ENCODE measurements at places on chromosomes 6 and 20.

DNA sequence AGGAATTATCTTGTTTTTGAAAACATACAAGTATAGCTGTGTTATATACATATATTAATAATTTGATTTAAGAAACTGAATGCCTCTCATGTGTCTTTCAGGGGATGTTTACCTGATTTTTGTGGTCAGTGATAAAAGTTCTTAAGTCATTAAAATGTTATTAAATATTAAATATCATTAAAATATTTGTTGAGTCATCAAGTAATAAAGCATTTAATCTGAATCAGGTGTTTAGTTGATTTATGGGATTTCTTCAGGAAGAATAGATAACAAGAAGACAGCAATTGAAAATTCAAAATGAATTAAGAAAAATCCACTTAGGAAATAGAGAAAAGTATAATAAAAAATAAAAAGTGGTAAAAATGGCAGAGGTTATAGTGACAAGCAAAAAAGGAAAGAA, 361.9 kb upstream of the EYS start:
- DNase-seq, result no peak

DNA sequence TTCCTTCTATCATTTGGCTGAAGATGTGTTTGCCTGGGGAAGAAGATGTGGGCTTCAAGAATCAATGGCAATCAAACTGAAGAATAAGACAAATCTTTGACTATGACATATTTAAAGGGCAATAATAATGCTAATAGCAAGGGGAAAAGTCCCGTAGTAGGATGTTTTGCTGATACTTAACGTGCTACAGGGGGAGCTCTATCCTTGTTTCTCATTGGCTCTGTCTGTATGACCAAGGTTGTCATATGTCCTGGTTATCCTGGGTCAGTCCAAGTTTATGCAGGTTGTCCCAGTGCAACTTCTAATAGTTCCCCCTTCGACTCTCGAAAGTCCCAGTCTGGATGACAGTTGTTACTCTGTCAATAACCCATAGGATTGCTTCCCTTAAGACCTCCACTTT, 321.3 kb downstream of the DHX35 start:
- no peak for DNase-seq

DNA sequence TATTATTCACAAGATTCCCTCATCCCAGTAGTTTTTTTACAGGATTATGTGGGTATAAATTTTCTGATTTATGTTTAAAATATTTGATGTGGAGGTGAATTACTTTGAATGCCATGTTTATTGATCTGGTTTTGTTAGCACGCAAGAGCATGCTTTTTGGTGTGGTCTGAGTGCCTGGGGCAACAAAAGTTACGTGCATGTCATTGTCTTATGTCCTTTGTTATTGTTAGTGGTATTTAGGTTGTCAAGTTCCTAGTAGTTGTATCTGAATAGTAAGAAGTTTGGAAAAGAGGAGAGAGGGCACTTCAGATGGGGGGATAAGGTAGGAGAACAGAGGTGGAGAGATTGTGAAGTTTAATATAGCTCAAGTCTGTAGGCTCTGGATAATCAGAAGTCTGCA, 95.0 kb downstream of the ATRN start:
- DNase-seq, result no peak

GRCh38 chr20:14568701-14569100, 231.3 kb upstream of the FLRT3 start:
- DNase-seq, result no peak

GRCh38 chr6:99613409-99613704, 6.7 kb downstream of the PRDM13 start:
- no peak for DNase-seq

DNA sequence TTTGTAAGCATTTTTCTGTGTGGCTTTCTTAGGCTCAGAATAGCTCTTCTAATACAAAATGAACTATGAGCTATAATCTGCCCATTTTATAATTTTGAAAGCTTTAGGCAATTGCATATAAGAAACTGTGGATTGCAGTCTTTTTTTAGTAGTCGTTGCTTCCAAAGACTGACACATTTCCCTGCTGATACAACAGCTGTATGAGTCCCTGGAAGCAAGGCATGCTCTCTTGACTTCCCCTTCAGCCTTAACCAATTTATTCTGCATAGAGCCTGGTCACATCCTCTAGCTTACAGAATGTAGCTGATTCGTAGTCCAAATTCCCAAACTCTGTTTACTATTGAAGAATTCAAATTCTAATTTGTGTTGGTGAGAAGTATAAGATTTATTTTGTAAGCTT, 155.3 kb upstream of the EYA4 start:
- DNase-seq, result no peak

DNA sequence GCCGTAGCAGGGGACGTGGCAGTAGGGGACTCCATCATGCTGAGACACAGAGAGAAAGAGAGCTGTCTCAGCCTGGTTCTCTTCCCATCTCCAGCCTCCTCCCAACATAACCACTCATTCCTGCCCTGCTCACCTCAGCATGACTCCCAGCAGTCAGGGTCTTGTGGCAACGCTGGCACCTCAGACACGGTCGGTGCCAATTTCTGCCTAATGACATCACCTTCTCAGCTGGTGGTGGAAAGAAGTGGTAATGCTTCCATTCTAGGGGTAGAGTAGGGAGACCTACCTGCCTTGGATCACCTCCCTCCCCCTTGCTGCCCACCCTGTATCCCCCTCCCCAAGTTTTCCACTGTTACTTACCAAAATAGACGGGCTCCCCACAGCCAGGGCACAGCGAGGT, 2.5 kb downstream of the CRIP3 start:
- no peak for DNase-seq

- DNase-seq, result no peak
Measured at GRCh38 chr6:163944897-163945296, 530.4 kb downstream of the QKI start.

DNA sequence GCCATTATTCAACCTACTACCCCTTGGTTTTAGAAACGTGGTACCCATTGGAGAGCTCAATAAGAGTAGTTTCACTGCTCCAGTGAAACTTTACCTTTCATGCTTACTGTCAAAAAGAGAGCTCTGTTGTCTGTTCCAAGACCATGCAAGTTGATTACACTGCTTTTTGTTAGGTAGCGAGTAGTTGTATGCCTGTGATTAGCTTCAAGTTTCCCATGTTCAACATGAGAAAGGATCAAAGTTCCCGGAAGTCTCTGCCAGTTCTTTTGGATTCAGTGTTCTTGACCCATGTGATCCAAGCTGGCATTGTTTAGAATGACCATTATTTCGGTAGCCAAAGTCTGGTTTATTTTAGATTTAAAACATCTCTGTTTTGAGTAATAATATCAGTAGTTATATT, 107.1 kb downstream of the ZFAND3 start:
- no peak for DNase-seq

- no peak for DNase-seq
Measured at GRCh38 chr6:169776379-169776778, 25.0 kb downstream of the ERMARD start.

DNA sequence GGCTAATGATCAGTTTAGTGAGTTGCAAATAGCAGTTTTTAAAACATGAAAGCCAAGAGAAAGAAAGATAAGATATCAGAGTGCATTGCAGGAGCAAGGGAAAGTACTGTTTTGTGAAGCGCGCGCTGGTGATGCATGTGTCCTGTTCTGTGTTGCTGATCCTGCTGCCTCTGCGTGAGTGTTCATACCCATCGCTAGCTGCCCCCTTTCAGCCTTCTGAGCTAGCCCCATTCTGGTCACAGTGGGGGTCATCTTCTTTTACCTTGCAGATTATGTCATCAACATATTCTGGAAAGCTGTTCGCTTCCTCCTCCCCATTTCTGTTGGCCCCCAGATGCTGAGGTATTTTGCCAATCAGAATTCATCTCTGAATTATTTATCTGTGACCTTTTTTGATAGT, 1.9 kb downstream of the MRAP2 start:
- no peak for DNase-seq

- DNase-seq, result no peak
Measured at GRCh38 chr20:38630727-38631126, 29.1 kb downstream of the ARHGAP40 start.

DNA sequence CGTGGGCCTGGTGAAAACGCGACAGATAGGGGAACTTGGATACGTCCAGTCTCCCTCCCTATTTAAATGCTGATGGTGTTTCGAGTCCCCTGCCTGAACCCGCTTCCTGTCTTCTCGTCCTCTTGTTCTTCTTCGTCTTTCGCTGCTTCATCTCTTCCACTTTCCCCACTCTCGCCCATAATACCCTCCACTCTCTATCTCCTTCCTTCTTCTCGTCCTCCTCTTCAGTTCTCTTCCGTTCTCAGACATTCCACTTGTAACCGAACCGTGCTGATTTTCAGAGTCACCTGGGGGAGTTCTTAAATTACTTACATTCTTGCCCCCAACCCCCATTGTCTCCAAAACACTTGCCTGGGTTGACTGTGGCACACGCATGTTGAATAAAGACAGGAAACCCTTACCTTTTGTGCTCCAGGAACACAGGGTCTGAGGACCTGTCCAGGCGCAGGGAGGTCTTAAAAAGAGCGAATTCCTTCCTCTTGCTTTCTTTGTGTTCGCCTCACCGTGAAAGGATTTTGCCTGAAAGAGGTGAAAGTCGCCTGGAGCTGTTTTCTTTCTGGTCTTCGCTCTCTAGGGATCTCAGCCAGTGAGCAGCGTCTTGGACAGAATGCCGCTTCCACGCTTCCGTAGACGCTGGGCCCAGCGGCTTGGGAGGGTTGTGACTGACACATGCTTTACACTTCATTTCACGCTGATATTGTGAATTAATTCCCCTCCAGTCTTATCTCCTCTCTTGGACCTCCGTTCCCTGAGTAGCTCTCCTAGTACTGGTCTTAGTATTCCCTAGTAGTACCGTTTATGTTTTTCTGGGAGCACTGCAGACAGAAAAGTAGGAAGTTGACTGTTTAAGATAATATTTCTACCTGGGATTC, 184.0 kb downstream of the GPX5 start:
- no peak for DNase-seq

GRCh38 chr6:116388924-116389323, 18.2 kb downstream of the DSE start:
- DNase-seq, result no peak

DNA sequence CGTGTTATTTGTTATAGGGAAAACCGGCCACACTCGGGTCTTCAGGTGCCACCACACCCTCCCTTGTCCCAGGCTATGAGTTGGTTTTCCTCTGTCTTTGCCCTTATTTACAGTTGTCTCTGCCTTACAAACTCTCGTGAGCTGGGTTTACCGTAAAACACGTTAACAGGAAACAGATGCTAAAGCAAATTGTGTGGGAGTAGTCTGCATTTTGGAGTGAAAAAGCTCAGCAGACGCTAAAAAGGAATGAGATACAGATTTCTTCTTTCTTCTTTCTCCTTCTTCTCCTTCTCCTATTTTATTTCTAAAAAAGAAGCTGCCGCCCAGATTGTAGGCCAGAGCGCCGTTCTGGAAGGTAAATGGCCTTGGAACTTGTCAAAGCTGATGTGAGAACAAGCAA, 51.9 kb downstream of the APCDD1L start:
- no peak for DNase-seq

DNA sequence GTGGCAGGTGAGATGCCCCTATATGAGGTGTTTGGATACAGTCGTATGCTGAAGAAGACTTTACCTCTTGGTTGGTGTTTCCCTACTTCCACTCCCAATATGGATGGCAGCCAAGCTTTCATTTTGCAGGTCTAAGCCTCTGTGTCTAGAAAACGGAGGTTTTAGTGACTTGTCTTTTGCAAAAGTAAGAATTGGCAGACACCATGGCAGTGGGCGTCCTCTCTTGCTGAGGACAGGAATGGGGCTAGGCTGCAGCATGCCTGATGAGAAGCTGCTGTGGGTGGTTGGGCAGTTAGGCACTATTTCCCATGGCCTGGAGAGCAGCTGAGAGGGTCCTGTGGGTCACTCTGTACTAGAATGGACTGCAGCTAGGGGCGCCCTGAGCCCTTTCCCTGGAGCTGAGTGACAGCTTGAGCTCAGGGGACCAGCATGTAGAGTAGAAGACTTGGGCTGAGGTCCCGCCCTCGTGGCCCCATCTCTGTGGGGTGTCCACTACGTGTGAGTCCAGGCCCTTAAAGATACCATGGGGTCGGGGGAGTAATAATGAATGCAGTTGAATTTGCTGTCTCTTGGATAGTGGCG, 127.4 kb downstream of the CDH26 start:
- DNase-seq, result no peak

- peak; percentile 62 for DNase-seq
Measured at GRCh38 chr20:58135441-58136148, 92.9 kb downstream of the ANKRD60 start.

GRCh38 chr6:131764350-131764749, 43.5 kb upstream of the ENPP1 start:
- DNase-seq, result no peak

DNA sequence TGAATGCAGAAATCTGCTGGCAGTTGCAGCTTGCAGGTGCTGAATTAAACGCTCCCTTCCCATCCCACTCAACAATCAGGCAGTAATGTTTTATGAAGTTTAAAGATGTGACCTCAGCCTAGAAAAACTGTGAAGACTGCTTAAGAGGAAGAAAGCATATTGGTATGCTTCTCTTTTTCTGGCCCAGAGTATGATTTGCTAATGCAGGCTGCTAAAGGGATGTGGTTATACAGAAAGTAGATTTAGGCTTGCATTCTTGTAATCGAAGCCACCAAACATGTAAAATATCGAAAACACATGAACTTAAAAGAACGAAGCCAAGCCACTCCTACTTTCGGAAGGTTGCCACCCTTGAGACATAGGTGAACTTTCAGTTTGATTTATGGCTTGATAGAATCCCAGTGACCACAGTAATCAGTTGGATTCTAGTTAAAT, 40.7 kb downstream of the MAP3K5 start:
- DNase-seq, result no peak

- no peak for DNase-seq
Measured at GRCh38 chr6:44234101-44235025, 11.0 kb downstream of the SLC29A1 start.

GRCh38 chr6:29424575-29424974, 9.8 kb downstream of the OR12D1 start:
- no peak for DNase-seq

GRCh38 chr20:50304923-50305635, 114.4 kb downstream of the CEBPB start:
- no peak for DNase-seq

DNA sequence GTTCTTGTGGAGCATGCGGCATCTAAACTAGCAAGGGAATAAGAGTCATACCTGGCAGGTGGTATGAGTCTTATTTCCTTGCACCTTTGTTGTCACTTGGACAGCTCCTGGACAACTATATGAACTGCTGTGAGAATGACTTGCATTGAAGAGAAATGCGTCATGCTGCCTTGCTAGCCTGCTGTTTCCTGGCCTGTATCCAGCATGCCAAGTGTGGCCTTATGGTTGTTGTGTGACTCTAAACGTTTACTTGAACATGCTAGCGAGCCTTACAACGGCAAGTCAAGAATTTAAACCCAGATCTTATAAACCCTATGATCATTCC, 90.4 kb downstream of the CEP162 start:
- no peak for DNase-seq

GRCh38 chr6:166716910-166717617, 90.0 kb upstream of the RPS6KA2 start:
- no peak for DNase-seq

DNA sequence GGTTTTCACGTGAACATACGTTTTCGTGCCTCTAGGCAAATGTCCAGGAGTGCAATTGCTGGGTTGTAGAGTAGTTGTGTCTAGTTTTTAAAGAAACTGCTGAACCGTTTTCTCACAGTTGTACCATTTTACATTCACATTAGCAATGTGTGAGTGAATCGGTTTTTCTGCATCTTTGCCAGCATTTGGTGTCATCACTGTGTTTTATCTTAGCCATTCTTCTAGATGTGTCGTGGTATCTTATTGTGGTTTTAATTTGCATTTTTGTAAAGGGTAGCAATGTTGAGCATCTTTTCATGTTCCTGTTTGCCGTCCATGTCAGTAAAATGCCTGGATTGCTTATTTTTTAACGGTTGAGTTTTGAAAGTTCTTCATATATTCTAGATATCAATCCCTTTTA, 10.2 kb downstream of the DOK5 start:
- DNase-seq, result no peak

- DNase-seq, result no peak
Measured at GRCh38 chr6:139605350-139605749, 230.9 kb upstream of the CITED2 start.

All from left forelimb (tissue), 1 donor.